ENCODE measurements at places on chromosomes 7 and 10.
A peak's percentile ranks its signal among the peaks of the same experiment; 100 is the strongest.

GRCh38 chr10:31739711-31740110 lies 188.9 kb downstream of the ARHGAP12 start:
- DNase-seq, result no peak

- no peak for DNase-seq
These were observed 253.7 kb downstream of the SFMBT2 start for GRCh38 chr10:7157091-7157490.

DNA sequence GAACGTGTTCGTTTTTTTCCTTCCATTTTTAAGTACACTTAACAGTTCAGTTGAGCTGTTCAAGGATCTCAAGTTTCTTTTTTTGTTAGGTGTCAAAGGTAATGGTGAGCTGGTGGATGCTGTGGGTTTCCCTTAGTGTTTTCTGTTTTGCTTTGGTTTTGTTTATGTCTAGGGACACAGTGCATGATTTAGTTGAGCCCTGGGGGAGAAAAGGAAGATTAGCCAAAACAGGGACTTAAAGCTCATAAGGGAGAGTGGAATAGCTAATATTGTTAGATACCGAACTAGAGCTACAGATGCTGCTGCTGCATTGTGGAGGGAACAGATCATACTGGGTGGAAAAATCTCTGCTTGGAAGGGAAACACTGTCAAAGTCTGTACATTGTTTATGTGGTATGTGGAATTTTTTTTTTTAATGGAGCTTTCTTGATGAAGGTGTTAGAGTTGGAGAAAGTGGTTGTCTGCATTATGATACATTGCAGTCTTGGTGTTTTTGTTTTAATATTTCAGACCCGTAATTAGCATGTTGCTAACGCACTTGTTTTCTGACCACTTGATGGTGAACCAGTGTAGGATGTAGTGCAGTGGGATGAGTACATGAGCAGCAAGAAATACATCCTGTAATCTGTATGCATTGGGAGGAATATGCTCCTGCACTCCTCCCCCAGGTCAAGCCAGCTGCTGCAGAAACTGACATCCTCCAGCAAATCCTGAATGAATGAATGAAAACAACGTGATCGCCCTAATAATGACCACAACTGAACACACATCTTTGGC lies 2.1 kb downstream of the GLCCI1 start:
- DNase-seq, result peak; percentile 68

GRCh38 chr10:42691361-42692120 lies 53.2 kb upstream of the ZNF33B start:
- no peak for DNase-seq

GRCh38 chr7:106335814-106336213 lies 51.0 kb upstream of the NAMPT start:
- DNase-seq, result no peak
